ENCODE measurements at places on chromosomes 5 and 9.

DNA sequence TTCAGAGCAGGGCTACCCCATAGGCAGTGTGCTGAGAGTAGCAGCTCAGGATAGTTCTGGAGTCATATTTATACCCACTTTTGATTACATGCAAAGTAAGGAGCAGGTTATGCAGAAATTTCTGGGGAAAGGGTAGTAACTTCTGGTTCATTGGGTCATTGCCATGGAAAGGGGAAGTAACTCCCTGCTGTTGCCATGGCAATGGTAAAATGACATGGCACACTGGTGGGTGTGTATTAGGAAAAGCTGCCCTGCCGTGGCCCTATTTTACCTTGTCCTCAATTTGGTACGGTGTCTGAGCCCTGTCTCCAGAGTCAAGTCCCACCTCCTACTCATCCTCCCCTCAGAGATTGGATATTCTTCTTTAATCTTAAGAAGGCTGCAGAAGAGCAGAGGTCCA, 526.7 kb upstream of the TYRP1 start:
- no peak for DNase-seq

DNA sequence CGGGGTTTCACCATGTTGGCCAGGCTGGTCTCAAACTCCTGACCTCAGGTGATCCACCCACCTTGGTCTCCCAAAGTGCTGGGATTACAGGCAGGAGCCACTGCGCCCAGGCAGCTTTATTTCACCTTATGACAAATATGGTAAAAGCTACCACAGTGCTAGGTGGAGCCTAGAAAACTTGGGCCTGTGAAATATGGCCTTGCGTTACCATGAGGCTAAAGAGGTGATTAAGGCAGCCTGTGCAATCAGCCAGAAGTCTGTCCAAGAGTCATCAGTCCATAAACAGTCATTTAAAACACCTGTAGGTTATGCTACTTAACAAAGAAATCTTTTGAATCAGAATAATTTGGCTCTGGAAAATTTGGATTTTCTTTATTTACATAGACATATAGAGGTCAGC, 114.8 kb upstream of the ANKH start:
- DNase-seq: no peak

DNA sequence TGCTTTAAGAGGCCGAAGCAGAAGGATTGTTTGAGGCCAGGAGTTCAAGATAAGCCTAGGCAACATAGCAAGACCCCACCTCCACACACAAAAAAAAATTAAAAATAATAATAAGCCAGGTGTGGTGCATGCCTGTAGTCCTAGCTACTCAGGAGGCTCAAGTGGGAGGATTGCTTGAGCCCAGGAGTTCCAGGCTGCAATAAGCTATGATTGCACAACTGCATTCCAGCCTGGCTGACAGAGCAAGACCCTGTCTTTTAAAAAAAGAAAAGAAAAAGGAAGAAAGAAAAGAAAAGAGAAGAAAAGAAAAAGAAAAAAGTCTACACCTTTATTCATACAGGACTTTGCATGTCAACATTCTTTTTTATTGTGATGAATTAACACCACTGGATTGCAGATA, 2125.8 kb downstream of the MAT2B start:
- DNase-seq: no peak

- DNase-seq: no peak
Observed at GRCh38 chr5:159514229-159514810, 184.0 kb upstream of the IL12B start.

GRCh38 chr9:113989017-113989713, 88.9 kb downstream of the AMBP start:
- DNase-seq: no peak

DNA sequence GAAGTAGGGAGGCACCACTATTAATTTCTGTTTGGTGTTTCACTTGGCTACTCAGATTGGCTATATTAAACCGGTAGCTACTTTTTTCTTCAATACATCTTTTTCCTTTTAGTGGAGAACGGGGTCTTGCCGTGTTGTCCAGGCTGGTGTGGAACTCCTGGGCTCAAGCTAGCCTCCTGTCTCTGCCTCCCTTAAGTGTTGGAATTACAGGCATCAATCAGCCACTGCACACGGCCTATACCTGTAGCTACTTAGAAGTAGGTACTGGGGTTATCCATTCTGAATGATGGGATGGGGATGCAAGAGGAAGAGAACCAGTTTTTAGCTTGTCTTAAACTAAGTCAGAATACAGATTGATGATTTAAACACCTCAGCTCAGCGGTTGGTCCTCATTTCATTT, 1.7 kb downstream of the UBE2D2 start:
- no peak for DNase-seq

- no peak for DNase-seq
Observed at GRCh38 chr5:168844016-168844921, 265.1 kb upstream of the PANK3 start.

DNA sequence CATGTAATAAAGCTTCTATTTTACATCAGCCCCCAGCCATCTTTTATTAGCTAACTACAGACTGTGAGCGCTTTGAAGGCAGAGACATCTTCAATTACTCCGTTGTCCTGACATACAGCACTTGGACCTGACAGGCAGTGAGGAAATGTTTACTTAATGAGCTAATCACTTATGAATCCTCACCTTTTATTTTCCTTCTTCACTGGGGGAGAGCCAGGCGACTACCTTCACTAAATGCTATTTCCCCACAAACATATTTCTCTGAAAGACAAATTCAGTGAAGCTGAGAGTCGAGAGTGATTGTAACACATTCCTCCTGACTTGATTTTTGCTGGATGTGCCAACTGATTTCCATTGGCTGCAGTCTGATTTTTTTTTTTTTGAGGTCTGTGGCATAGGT, 192.1 kb upstream of the CLINT1 start:
- no peak for DNase-seq

GRCh38 chr9:126374366-126374781, 47.7 kb downstream of the MVB12B start:
- no peak for DNase-seq

DNA sequence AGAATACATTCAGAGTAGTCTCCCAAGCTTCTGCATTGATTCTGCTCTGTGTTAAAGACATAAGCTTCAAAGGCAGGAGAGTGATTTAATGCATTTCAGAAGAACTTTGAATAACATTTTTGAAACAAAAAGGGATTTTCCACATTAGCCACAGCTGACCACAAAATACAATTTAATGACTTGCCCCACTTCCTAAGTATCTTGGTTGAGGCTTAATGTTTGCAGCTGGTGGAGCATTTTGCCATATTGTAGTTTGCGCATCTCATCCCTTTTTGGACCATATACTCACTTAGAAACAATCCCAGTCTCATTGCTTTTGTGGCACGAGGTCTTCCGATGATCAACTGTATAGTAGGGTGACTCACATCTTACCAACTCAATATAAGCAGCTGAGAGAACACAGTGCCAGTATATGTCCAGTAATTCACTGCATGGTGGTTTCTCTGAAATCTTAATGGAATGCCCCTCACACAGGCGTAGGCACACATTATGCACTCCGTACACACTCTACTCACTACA, 455.8 kb upstream of the PTGER4 start:
- DNase-seq: no peak

Measured in cortex of kidney (tissue), 1 donor.